ENCODE measurements at places on chromosomes 4 and X.

GRCh38 chrX:122833230-122833629 lies 350.8 kb upstream of the GRIA3 start:
- no peak for DNase-seq

GRCh38 chr4:112377594-112378242 lies 80.5 kb downstream of the ALPK1 start:
- DNase-seq, result no peak

- no peak for DNase-seq
Measured at GRCh38 chrX:132957211-132958090, 978 bp downstream of the HS6ST2 start.

- no peak for DNase-seq
Measured at GRCh38 chr4:56657818-56658217, 23.3 kb downstream of the HOPX start.

DNA sequence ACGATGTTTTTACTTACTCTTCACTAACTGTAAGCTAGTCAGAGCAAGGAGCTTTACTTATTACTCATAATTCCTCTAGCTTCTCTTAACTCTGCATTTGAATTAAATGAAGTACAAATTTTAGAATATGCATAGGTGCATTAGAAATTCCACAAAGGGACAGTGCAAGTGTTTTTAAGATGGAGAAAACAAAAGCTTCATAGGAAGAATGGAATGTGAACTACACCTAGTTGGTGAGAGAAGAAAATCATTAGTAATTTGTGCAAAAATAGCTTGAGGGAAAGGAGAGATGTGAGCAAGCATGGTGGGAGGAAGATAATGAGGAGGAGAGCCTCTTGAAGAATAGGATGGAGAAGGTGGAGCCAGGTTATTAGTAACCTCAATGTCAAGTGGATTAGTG lies 77.5 kb upstream of the SMARCA5 start:
- no peak for DNase-seq
